ENCODE measurements at places on chromosomes 4 and X. TPM values are rescaled to one million over a fixed set of nuclear protein-coding genes. Genes with fewer than 3 reads are reported as not detected.

Gene HELT
- total RNA-seq, result not detected

- no peak for DNase-seq
These were observed 8.0 kb downstream of the MAN2B2 start for GRCh38 chr4:6582889-6583490.

Gene RAB9B
- 1.7 TPM for total RNA-seq

Gene UCHL1
- total RNA-seq, result 14.6 TPM

GRCh38 chr4:108794136-108794535, 31.3 kb upstream of the ETNPPL start:
- DNase-seq, result no peak

DNA sequence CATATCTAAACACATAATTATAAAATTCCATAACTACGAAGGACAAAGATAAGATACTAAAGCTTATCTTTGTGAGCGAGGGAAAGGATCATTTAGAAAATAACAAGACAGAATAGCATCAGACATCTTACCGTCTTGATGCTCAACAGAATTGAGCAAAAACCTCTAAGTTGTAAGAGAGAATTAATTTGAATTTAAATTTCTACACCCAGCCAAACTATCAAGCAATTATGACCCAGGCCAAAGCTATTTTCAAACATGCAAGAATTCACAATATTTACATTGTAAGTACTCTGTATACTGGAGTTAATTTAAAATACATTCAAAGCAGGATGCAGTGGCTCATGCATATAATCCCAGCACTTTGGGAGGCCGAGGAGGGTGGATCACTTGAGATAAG, 16.5 kb downstream of the CLOCK start:
- no peak for DNase-seq

DNA sequence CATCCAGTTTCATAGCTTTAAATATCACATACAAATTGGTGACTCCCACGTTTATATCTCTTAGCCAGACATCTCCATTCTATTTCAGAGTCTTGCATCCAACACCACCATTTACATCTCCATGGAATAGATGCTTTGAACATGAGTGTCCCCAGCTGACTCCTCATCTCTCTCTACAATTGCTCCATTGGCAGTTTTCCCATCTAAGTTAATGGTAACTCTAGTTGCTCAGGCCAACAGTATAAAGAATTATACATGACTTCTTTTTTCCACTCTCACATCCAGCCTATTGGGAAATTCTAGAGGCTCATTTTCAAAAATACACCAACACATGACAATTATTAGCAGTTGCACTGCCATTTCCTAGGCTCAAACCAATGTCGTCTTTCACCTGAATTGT, 388.2 kb downstream of the STIM2 start:
- DNase-seq, result no peak

DNA sequence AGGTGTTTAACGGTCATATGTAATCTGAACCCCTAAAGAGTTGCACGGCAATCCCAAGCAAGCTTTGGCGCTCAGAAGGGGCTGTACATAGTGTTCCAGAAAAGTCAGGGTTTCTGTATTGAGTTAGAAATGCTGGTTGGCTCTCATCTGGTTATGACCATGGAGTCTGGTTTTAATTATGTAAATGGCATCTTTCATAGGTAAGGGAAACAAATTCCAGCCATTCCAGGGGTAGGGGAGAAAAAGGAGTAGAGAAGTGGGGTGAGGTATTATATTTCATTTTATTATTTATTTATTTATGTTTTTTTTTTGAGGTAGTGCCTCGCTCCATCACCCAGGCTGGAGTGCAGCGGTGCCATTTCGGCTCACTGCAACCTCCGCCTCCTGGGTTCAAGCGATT, 15.9 kb downstream of the KLF3 start:
- DNase-seq, result no peak

DNA sequence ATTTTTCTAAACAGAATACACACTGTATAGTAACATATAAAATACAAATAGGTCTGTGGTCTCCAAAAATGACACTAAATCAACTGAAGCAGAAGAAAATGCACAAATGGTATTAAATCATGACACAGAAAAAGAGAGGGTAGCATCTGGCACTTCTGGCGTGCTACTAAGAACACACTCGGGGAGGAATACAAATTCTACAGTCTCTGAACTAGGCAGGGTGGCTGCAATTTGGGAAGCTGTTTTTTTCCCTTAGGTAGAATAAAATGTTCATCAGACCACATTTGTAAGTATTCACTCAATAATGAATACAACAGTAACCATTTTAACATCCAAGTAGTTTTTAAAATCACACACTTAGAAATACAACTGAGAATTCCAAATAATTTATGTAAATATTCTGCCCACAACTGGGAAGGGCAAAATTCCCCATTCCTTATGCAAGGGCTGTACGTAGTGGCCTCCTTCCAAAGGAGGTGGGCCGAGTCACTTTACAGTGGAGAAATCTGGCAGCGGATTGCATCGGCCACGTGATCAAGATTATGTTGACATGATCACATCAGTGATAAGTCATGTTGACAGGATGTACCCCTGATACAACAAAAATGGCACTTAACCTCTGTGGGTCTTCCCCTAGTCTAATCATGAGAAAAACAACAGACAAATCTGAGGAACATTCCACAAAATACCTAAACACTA, 101.1 kb downstream of the TSPAN5 start:
- no peak for DNase-seq

Gene CC2D2A
- total RNA-seq, result 11.9 TPM

Gene F8A3
- 15.2 TPM for total RNA-seq

Data from transverse colon (tissue), 4 donors.